NCI-H748 treated with DMSO at 0.1 percent for 48 hours (cell line): ENCODE measurements at places on chromosomes 12 and 14.

DNA sequence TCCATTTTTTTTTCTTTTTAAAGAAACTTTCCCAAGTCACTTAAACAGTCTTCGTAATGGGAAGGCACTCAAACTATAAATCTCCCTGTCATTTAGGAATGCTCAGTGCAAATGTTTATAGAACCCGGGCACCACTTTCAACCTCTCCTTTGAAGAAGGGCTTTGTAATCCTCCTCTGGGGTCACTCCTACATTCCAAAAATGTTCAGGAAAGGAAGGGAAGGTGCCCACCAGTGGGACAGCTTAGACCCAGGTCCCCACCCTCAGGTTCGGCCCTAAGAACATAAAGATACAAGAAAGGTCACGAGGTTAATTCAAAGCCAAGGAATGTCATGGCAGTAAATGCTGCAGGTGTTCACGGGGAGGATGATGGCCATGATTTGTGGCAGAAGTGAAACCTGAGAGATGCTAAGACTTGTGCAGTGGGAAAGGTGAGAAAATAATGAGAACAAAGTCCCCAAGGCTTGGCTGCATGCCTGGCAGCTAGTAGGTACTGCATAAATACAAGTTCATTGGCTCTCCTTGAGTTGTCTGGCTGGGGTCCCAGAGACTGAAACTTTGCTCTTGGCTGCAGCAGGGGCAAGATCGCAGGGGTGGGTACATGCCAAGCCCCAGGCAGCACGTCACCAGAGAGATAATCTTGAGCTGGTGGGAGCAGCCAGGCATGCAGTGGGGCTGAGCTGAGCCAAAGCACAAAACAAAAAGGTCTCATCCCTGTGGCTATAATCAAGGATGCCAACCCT is 21.1 kb downstream of the KRT18 start:
- DNase-seq, result no peak

- no peak for DNase-seq
These were observed 18.0 kb upstream of the CTDSP2 start for GRCh38 chr12:57864442-57865083.

DNA sequence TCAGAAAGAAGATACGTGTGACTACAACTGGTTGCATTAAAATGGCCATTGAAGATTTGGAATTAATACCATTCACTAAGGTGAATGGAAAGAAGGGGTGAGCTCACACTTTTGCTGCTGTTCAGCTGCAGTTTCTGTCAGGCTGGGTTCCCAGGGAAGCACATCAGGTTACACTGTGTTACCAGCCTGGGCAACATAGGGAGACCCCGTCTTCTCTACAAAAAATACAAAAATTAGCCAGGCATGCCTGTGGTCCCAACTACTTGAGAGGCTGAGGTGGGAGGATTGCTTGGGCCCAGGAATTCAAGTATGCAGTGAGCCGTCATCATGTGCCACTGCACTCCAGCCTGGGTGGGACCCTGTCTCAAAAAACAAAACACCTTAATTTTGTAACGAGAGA is 12.9 kb upstream of the ZCCHC8 start:
- no peak for DNase-seq

DNA sequence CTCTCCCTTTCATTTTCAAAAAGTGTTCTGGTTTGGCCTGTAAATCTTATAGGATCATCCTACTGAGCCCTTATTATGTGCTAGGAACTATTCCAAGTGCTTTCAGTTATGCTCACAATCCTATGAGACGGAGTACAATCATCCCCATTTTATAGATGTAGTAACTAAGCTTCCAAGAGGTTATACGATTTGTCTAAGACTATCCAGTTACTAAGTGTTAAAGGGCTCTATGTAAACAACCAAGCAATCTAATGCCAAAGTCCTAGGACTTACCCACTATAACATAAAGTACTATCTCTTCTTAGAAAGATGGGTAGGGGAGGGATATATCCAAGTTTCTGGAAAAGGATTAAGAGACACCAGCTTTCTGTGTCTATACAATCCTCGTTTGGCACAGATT is 6.7 kb downstream of the CFL2 start:
- DNase-seq, result no peak

DNA sequence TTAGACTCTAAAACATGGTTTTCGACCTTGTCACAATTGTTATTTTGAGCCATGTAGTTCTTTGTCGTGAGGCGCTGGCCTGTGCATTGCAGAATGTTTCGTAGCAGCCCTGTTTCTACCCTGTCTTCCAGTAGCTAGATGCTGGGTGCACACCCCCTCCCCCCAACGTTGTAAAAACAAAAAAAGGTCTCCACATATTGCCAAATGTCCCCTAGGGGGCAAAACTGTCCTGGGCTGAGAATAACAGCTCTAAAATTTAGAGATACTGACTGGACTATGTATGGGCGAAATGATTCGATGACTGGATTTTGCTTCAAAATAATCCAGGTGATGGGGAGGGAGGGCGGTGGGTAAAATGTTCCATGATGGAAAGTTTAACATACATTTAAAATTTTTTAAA is 126.1 kb upstream of the FUT8 start:
- no peak for DNase-seq

DNA sequence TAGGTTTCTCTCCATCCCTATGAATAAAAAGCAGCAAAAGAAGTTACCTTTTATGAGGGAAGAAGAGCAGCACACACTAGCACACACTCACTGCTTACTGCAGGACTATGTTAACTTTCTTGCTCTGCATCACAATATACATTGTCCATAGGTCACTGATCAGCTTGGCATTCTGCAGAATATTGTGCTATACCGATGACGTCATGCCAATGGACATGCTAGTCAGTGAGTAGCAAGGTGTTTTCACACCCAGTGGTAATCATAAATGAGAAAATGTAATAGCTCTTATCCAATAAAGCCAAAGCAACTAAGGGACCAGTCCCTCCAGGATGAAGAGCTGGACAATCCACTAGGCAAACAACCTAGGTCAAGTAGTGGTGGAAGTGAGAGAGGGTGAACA is 16.7 kb upstream of the ZDHHC17 start:
- DNase-seq, result no peak

DNA sequence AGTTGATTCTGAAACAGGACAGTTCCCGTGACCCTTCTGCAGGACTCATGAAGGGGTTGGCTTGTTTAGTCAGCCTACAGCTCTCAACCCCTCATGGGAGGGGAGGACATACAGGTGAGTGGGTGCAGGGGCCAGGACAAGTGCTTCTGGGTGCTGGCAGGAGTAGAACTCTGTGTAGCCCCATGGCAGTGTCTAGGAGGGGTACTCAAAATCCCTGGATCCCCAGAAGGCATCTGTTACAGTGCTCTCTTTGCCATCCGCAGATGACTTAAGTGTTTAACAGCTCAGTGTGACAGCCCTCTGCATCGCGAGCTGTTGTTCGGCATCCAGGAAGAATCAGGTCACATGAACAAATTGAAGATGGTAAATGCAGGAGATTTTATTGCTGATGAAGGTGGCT is 91.0 kb downstream of the PIK3C2G start:
- no peak for DNase-seq

GRCh38 chr14:106586098-106586704 is 1059.8 kb downstream of the TMEM121 start:
- peak; percentile 26 for DNase-seq

DNA sequence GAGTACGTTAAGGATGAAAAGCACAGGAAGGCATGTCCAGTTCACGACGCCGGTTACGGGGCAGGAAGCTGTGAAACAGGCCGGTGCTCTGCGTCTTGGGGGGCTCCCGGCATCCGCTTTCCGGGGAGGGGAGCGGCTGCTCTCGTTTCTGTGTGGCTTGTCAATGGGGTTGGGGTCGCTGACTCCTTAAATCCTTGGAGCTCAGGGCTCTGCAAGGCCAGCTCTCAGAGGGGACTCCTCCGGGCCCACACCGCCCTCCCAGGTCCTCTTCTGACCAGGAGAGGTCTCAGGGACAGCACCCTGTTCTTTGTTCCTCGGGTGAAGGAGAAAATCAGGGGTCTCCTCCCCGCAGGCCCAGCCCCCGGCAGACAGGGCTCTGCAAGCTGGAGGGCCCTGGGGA is 78.1 kb downstream of the GALNT9 start:
- no peak for DNase-seq

GRCh38 chr12:23729359-23729758 is 220.1 kb downstream of the SOX5 start:
- no peak for DNase-seq

DNA sequence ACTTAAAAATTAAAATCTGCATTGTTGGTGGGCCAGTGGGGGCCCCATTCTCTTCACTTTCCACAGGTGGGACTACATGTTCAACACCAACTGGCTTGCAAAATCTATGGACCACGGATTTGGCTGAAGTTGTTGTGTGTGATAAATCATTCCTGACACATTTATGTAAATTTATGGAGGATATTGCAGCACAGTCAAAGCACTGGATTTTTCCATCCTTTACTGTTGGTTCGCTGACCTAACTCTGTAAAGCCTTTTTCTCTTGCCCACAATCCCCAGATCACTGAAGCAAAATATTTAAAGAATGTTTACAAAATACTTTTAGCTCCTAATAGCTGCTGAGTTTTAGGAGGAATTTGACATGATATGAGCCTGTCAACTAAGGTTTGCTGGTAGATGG is 219.7 kb upstream of the PRICKLE1 start:
- DNase-seq, result no peak

DNA sequence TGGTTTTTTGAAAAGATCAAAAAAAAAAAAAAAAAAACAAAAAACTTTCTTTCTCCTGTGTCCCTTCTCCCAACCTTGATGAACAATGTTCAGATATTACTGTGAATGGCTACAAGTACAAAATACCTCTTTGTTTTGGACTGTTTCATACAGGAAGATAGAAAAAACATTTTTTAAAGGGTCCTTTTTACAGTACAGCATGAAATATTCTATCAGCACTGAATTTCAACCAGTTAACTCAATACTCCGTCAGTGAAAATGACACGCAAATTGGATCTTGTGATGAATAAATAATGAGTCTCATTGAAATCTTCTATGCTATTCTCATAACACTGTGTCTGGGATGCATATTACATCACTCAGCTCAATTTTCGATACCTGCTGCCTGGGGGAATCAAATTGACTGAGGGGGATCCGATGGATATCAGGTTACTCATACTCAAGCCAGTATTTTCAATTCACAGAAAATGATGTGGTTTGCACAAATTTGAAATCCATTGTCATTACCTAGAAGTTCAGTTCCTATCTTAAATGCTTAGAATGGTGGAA is 179.6 kb downstream of the TMTC2 start:
- DNase-seq, result no peak

DNA sequence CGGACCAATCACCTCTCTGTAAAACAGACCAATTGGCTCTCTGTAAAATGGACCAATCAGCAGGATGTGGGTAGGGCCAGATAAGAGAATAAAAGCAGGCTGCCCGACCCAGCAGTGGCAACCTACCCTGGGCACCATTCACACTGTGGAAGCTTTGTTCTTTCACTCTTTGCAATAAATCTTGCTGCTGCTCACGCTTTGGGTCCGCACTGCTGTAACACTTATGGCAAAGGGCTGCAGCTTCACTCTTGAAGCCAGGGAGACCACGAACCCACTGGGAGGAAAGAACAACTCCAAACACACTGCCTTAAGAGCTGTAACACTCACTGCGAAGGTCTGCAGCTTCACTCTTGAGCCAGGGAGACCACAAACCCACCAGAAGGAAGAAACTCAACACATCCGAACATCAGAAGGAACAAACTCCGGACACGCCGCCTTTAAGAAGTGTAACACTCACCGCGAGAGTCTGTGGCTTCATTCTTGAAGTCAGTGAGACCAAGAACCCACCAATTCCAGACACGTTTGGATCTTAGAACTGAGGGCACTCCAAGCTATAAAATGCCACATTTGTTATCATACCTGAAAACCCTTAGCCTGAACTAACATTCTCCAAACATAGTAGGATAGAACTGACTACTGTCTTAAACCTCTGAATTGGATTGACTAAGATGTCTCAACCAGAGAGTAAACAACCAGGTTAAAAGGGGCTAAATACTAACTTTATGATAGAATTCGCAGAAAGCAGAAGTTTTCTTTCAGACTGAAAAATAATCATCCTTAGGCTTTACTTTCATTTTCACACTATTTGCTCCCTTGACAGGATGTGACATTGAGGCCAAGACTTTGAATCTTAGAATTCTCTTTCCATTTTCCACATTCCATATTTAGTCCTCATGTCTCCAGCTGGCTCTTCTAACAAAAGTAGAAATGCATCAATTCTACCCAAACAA is 33.6 kb downstream of the CDKL1 start:
- no peak for DNase-seq

DNA sequence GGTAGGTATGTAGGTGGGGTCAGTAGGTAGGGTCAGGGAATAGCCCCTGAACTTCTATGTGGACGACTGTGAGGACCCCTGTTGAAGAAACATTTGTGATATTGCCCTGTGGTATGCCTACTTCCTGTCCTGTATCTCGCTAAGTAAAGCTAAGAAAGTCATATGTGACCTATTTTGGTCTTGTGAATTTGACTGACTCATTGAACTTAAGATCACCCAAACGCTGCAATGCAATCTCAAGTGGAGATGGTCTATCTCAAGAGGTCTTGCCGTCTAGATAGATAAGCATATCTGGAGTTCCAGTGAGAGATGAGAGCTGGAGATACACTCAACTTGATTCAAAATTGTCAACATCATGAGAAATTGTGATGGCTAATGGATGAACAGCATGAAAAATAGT is 73.8 kb downstream of the TRAFD1 start:
- no peak for DNase-seq

GRCh38 chr14:89849931-89850330 is 104.6 kb downstream of the EFCAB11 start:
- DNase-seq, result no peak

- DNase-seq, result peak; percentile 38
These were observed 429.1 kb downstream of the RAD51B start for GRCh38 chr14:68248481-68249255.

GRCh38 chr14:75426332-75427125 is 1.3 kb upstream of the JDP2 start:
- no peak for DNase-seq

GRCh38 chr14:103746701-103747100 is 31.1 kb downstream of the ZFYVE21 start:
- no peak for DNase-seq

GRCh38 chr14:42140831-42141279 is 534.2 kb downstream of the LRFN5 start:
- DNase-seq, result no peak

- no peak for DNase-seq
These were observed 25.9 kb upstream of the BLTP3B start for GRCh38 chr12:100168562-100168961.

DNA sequence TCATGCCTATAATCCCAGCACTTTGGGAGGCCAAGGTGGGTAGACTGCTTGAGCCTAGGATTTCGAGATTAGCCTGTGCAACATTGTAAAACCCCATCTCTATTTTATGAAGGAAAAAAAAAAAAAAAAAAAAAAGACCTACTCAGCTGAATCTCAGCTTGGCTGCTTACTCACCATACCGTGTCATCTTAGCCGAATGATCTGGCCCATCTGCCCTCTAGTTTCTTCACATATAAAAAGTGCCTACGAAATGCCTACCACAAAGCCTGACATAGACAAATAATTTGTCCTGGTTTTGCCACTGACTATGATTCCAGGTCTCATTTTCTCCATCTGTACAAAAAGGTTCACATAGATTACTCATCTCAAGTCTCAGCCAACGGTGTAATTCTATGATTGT is 10.1 kb downstream of the DIABLO start:
- no peak for DNase-seq

GRCh38 chr14:93496856-93497741 is 66.4 kb downstream of the UNC79 start:
- DNase-seq, result no peak

GRCh38 chr12:40068416-40068815 is 37.5 kb downstream of the SLC2A13 start:
- DNase-seq, result no peak
